ENCODE measurements at places on chromosomes 16 and 17.
A peak's percentile ranks its signal among the peaks of the same experiment; 100 is the strongest.

GRCh38 chr17:45052052-45052772 is 780 bp upstream of the DCAKD start:
- DNase-seq, result no peak

GRCh38 chr17:75398279-75398678 is 7.2 kb downstream of the GRB2 start:
- DNase-seq, result no peak

DNA sequence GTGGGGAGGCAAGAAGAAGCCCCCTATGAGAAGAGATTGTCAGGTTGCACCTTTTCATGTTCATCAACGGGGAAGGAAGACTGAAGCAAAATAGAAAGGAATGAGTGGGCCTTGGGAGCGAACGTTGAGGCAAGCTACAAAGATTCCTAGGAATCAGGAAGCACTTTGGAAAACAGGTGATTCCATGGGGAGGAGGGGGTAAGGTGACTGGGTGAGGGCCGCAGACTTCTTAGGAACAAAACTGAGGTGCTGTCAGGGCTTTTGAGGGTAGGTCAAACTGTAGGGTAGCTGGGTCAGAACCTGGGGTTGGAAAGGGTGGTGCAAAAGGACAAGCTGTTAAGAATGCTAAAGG is 528 bp downstream of the ITFG1 start:
- DNase-seq, result no peak

- no peak for DNase-seq
Measured at GRCh38 chr17:70969521-70970034, 800.2 kb downstream of the KCNJ2 start.

DNA sequence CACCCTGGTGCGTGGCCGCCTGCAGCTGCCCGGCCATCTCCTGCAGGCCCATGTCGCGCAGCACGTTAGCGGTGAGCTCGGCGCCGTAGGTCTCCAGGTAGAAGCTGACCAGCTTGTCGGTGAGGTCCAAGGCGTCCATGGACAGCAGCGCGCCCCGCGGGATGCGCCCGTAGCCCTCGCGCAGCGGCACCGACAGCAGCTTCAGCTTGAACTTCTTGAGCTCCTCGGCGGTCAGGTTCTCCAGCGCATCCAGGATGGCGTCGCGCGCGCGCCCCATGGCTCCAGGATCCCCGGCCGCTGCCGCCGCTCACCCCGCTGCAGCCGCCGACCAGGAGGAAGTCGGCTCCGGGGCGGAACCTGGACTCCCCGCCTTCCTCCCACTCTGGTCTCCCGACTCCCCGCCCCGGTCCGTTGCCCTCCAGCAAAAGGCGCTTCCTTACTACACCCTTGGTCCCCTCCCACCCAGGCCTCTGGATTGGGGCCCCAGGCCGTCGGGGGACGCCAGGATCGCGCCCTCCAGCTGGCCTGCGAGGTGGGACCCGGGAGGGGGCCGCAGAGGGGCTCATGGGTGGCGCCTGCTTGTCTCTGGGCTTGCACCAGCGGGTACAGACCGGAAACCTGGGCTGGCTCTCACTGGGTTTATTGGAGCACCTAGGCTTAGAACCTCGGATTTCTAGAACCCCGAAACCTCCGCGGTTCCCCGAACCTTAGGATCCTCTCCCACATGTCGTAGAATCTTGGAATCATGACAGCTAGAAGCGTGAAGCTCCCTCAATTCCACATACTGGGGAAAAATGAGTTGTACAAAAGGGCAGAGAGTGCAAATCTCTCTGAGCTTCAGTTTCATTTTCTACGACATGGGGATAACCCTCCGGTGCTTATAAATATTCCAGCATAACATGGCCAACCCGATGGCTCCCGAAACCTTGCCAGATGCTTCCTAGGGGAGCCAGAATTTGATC is at the start of gene PYCARD:
Gene PYCARD, minus strand, starts transcription at position 347 of the 962 bp plus-strand sequence. Its CDS starts 70 bp downstream, at position 277.
- DNase-seq, result peak; percentile 69

DNA sequence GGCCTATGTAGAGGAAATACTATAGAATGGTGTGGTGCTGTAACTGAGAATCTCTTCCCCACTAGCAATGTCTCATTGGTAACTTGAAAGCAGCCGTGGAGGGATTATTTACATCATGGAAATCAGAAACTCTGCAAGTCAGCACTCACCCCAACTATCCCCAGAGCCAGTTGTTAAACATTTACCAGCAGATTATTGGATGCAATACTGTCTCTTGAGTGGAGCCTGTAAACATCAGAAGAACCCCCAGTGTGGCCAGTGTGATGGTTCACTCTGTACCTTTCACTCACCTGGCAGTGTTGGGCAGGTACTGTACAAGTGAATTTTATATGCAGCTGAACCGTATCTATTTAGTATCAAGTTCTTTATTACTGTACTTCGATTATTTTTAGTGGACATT is 299.8 kb upstream of the SALL1 start:
- DNase-seq, result no peak

DNA sequence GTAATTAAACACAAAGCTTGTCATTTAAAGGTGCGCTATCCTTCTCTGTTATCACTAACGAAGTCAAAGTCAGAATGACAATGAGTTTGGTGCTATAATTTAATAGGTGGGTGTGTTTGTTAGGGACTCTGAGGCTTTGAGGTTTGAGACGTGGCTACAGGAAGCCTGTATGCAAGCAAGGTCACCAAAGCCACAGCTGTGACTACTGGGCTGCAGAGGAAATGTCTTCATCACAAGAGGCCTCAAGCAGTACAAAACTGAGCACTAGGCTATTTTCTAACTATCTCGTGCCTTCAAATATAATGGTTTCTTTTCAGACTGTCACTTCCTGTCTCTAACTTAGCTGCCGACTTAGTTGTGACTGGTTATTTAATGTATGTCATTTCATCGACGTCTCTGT is 141.2 kb downstream of the AATF start:
- DNase-seq, result peak; percentile 80

- DNase-seq, result no peak
Measured at GRCh38 chr17:73555199-73555960, 88.9 kb downstream of the SDK2 start.

DNA sequence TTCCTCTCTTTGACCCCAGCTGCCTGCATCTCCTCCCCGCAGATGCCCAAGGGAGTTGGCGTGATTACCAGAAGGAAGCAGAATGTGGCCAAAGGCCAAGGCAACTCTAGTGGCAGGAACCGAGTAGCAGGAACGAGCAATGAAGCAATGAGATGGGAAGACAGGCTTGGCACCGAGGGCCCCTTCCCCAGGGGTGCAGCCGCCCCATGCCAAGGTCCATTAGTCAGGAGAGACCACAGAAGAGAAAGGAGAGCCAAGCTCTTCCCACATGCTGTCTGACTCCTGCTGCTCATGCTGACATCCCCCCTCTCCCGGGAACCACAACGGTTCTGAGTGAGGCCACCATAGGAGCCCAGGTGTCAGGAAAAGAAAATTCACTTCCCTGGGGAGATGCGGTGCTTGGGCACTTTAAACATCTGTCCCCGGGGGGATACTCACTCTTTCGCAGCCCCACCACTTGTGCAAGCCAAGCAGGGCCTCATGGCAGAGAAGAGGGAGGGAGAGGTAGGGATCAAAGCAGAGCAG is 67.4 kb downstream of the MYO18A start:
- no peak for DNase-seq

DNA sequence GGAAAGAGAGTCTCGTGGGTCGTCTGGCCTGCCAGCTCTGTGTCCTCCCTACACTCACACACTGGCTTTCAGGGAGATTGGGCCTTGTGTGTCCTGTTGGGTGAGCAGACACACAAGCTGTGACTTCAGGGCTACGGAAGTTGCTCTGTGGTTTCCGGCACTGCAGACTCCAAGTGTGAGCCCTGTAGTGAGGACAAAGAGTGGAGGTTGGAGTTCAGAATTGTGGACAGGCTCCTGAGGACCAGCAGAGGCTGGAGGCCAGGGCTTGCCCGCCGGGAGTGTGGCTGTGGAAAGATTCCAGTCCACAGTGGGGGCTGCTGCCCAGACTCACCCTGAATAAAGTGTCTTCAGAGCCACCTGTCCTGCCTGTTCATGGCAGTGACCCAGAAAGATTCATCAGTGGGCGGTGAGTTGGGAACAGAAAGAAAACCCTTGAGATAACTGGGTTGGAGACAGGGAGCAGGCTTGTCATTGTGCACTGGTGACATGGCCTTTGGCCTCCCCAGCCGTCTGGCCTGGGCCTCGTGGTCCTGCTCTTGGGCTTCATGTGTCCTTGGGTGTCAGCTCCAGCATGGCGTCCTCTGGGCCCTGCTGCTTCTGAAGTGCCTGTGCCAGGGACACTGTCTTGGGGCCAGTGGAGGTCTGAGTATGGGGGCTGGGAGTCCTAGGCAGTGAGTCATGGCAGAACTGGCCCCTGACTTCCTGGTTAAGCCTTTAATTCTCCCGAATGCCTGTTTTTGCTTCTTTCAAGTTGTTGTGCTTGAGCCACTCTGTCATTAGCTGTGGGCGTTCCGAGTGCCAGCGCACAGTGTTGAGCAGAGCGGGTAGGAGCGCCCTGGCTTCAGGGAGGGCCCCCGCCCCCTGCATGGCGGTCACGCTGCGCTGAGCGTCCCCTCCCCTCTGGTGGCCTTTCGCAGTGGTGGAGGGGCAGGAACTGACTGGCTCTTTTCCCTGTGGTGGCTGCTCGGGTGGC is 19.9 kb upstream of the ZNF750 start:
- DNase-seq, result peak; percentile 89

DNA sequence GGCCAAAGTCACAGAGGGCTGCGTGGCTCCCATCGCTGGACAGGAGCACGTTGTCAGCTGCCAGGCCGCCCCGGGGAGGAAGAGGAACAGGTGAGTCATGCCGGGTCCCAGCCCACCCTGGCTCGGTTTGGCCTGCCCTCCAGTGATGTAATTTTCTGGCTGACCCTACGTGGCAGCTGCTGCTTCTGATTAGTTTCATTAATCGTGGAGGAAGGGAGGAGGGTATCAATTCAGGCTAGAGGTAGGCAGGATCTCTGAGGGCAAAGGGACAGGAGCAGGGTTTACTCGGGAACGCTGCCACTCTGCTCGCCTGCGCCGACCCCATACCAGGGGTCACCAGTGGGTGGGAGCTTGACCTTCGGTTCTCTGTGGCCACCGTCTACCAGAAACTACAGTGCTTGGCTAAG is 11.7 kb upstream of the SPATA32 start:
- DNase-seq, result no peak

- DNase-seq, result peak; percentile 88
Measured at GRCh38 chr17:3913531-3914311, 2.5 kb downstream of the P2RX1 start.

DNA sequence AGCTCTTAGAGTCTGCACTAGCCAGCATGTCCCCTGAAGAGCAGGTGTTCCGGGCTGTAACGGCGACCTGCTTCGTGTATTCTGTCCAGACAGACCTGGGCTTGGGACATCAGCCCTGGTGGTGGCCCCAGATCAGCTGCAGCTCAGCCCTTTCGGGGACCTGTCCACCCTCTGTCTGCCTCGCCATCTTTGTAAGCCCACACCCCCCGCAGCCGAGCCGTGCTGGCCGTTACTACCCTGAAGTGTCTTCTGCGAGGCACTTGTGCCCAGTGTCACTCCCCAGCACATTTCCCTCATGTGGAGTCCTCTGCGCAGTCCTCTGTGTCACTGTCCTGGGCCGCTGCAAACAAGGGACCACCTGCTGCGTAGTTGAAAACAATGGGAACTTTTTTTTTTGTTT is 10.4 kb downstream of the CARD14 start:
- no peak for DNase-seq

DNA sequence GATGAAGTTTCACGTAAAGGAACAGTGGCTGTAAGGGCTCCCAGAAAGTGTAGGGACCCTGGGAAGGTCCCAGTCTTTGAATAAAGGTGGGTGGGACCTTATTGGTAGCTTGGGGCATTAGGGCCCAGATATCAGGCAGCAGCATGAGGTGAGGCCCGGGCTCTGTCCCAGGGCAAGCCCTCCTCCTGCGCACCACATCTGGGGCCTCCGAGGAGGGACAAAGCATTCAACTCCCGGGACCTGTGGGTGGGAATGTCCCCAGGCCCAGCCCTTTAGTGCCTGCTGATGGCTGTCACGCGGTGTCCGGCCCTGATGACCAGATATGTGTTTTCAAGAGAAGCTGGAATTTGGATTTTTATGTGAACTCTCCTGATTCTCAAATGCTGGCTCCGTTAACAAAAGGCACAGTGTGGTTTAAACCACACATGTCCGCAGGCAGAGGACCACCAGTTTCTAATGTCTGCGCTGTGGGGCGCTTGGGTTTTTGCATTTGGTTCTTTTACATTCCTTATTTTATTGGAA is 30.4 kb downstream of the RAI1 start:
- DNase-seq, result no peak

GRCh38 chr16:81586417-81586816 is 141.8 kb downstream of the CMIP start:
- DNase-seq, result no peak

DNA sequence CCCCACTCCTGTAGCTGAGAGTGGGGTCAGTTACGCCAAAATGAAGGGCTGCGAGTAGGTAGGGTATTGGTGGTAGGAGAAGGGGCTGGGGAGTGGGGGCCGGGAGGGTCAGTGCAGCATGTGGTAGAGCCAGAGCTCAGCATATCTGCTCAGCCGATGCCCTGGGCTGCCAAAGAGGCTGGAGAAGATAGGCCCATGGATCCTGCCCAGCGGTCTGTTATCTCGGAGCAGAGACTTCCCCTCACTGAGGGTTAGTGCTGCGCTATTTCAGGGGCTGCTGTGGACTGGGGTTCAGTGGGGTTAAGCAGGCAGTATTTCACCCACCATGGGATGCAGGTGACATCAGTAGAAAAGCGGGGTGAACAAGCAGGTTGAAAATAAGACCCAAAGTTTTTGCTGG is 19.7 kb downstream of the RHBDL3 start:
- no peak for DNase-seq

DNA sequence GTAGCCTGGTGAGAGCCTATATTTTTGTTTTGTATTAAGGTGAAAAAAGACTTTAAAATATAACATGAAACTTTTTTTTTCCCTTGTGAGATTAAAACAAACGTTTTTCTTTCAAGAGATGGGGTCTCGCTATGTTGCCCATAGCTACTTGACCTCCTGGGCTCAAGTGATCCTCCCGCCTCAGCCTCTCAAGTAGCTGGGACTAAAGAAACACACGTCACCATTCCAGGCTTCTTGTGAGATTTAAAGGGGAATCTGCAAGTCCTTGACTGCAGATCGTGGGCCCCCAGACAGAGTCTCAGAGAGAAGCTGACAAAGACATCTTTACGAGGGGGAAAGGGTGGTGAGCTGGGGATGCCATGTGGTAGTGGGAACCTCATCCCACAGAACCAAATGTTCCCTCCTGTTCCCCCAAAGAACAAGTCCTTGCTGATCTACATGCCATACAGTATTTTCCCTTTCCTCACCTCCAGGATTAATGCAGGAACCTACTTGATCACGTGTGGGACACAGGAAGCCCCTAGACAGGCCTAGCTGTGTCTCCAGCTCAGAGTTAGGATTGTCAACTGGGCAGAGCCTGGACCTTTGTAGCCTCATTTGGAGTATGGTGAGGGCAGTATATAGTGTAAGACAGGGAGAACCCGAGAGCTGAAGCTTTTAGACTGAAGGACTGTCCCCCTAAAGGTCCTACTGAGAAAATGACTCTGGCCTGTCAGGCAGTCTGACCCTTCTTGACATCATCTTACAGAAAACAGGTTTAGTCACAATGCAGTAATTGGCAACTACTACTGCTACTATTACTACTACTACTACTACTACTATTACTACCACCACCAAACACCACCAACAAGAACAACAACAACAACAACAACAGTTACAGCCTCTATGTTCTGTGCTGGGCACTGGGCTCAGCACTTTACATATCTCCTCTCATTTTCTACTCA is 4.1 kb downstream of the MAP3K14 start:
- DNase-seq, result no peak

- DNase-seq, result no peak
Measured at GRCh38 chr16:82855471-82855870, 228.7 kb downstream of the CDH13 start.

- no peak for DNase-seq
Measured at GRCh38 chr16:83185902-83186301, 559.1 kb downstream of the CDH13 start.

GRCh38 chr16:64983231-64983630 is 138.6 kb downstream of the CDH11 start:
- no peak for DNase-seq

GRCh38 chr17:33952425-33952824 is 302.7 kb upstream of the CCL2 start:
- DNase-seq, result no peak

Measured in GM20000 (cell line).